Posterior vena cava (tissue), 2 donors: ENCODE measurements at places on chromosomes 12 and 14. TPM values are rescaled to one million over a fixed set of nuclear protein-coding genes. Genes with fewer than 3 reads are reported as not detected.
A peak's percentile ranks its signal among the peaks of the same experiment; 100 is the strongest.

Gene JDP2
- 54.8 TPM for total RNA-seq

Gene CLMN
- total RNA-seq: 9.4 TPM

Gene NXPH4
- 0.24 TPM for total RNA-seq

Gene HCAR2
- total RNA-seq: not detected

Gene NAA25
- 22.8 TPM for total RNA-seq

Gene ZNF410
- total RNA-seq: 39.2 TPM

Gene TSPAN11
- 2.7 TPM for total RNA-seq

Gene RAD9B
- total RNA-seq: 1.3 TPM

Gene NFKBIA
- 87.1 TPM for total RNA-seq

DNA sequence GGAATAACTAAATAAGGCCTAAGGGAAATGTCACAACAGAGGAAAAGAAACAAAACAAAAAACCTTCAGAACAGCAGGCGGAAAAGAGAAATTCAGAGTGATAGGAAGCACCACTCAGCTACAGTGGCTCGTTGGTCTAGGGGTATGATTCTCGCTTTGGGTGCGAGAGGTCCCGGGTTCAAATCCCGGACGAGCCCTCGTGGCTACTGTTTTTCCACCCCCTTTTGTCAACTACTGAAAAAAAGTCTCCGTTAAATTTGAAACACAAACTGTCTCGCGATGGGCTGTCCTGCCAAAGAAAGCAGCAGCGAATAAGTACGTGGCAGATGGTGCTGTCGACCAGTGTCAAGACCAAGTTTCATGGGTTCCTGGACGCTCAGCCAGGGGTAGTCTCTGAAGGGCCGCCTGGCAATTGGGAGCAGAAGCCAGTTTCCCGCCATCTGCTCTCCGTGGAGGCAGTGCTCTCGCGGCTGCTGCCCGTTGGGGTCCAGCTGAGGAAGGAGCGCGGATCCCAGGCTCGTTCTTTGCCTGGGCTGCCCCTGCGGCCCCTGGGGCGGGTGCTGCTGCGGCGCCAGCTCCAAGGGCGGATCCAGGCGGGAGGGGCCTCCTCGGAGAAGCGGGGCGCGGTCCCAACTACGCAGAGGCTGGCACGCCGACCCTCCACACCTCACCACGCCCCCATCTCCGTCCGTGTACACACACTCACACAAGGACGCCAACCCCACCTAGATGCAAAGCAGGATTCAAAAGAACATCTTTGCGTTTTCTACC is at the start of gene RNASE4:
RNASE4 (plus strand) TSS at position 670 of the 771 bp plus-strand sequence. CDS start 14,812 bp downstream, outside the sequence.
- peak; percentile 94 for DNase-seq

- no peak for DNase-seq
These were observed 504.9 kb upstream of the CCDC196 start for GRCh38 chr14:65981192-65981843.

GRCh38 chr14:85415015-85415712 is 114.8 kb upstream of the FLRT2 start:
- DNase-seq: peak; percentile 70

- no peak for DNase-seq
These were observed 214.9 kb downstream of the CNTN1 start for GRCh38 chr12:40907115-40907527.

- no peak for DNase-seq
These were observed 1.2 kb downstream of the GSC start for GRCh38 chr14:94768521-94769390.

GRCh38 chr12:81819991-81820633 is 61.0 kb upstream of the PPFIA2 start:
- no peak for DNase-seq

- no peak for DNase-seq
These were observed 587 bp upstream of the C12orf75 start for GRCh38 chr12:105329926-105330282.

- DNase-seq: no peak
These were observed 109.9 kb downstream of the RIMBP2 start for GRCh38 chr12:130606231-130606630.

GRCh38 chr14:40394634-40395340 is 962.6 kb upstream of the FBXO33 start:
- DNase-seq: no peak

DNA sequence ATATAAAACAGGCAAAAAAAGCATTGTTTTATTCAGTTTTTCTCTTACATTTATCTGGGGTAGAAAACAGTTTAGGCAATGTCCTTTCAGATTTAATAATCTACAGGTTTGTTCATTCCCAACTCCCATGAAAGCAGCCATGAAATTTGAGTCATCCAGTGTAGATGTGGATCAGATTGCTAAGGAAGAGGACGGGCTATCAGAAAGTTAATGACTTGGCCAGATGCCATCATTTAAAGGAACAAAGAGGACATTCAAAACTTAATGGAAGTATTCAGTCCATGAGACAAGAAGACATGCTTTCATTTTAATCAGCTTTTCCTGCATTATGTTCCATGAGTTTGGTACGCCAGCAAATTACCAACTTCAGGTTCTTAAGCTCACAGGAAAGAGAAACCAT is 31.1 kb upstream of the POC1B start:
- no peak for DNase-seq

DNA sequence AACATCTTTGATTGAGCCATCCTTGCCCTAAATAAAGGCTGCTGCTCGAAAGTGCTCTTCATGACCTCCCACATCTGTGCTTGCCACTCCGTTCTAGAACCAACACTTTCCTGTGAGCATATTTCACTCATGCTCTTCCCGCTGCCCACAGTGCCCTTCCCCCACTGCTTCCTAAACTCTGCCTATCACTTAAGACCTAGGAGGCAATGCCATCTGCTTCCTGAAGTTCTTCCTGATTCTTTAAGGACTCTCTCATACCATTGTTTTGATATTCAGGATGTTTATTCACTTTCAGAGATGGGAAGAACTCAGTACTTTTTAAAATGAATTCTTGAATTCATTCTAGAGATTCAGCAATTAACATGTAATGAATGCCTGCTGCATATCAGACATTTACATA is 49.9 kb downstream of the ZFYVE21 start:
- DNase-seq: no peak

GRCh38 chr14:99966912-99967311 is 98.3 kb upstream of the EVL start:
- DNase-seq: no peak

GRCh38 chr14:35855876-35856481 is 29.8 kb downstream of the BRMS1L start:
- DNase-seq: no peak

DNA sequence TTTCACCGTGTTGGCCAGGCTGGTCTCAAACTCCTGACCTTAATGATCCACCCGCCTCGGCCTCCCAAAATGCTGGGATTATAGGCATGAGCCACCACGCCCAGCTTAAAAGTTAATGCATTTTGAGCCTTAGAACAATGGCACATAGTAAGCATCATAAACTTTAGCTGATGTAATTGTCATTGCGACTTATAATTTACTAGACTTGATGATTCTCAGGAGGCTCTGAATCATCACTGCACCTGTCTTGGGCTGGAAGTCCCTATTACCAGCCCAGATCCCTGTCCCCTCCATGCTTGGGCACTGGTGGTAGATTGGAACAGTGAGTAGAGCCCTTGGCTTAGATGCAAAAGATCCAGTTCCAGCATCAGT is 26.1 kb downstream of the KMT5A start:
- no peak for DNase-seq

DNA sequence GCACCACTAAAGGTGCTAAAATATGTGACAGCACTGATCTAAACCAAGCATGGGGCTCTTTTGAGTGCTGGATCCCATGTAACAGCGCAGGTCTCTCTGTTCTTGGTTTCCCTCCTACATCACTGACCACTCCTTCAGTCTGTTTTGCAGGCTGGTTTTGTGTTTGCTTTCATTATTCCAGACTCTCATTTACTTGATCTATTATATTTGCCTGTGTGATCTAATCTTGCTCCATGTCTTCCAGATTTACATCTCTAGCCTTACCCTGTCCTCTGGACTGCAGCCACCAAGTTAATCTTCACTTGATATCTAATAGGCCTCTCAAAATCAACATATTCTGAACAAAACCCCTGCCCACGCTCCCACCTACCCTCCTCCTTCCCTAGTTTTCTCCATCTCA is 8.6 kb downstream of the GLIPR1 start:
- DNase-seq: no peak

DNA sequence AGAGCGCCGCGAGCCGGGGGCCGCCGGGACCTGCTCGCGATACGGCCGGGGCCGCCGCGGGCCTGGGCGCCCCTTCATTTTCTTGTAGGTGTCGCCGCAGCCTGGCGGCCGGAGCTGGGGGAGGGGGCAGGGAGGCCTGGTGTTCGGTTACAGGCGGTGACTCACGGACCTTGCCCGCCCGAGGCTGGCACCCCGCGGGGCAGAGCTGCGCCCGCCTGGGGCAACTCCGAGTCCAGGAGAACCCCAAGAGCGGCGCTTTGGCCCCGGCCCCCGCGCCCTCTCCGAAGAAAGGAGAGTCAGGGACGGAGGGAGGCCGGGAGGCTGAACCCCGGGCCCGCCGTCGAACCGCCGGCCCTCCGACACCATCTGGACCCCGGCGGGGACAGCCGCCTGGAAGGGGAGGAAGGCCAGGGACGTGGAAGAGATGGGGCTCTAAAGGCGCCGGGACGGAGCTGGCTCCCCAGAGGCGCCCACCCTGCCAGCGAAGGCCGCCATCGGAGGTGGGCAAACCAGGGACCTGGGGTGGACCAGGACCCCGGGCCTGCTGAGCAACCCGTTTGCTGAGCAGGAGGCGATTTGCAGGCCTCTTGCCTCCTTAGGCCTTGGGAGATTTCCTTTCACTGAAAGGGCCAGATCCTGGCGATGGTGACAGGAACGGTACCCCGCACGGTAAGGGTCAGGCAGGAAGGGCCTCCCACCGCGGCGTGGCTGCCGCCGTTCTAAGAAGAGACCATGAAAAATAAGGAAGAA is 843 bp upstream of the NUAK1 start:
- peak; percentile 93 for DNase-seq

GRCh38 chr12:112008918-112009317 is 4.0 kb downstream of the TMEM116 start:
- no peak for DNase-seq

GRCh38 chr12:70247653-70248199 is 4.5 kb downstream of the CNOT2 start:
- no peak for DNase-seq

DNA sequence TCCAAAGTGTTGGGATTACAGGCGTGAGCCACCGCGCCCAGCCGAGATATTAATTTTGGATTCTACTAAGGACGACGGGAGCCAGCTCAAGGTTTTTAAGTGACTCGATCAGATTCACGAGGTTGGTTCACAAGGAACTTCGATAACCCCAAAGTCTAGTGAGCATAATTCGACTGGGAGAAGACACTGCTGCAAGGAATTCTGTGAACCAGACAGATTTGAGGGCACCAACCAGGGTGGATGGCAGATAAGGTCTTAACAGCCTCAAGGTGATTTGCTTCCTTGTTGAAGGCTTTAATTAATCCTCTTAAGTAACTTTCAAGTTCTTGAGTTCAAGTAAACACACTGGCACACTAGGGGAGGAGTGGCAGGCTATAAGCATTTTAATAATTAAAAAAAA is 1.1 kb upstream of the KLHDC2 start:
- no peak for DNase-seq

- no peak for DNase-seq
These were observed 6.9 kb downstream of the CCDC197 start for GRCh38 chr14:94004015-94004414.

DNA sequence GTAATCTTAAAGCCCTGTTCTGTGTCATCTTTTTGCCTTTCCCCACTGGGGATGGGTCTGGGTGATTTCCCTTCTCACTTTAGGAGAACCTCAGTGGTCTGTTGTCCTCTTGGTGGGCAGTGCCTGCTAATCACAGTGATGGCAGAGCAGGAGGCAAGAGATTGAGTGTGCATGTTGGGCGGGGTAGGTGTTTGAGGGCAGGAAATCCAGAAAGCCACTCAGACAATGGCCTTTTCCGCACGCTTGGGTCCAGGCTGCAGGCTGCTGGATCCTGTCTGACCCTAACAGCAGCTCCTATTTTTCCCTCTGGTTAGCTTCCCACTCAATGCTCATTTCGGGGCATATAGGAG is 13.7 kb upstream of the ITGA5 start:
- DNase-seq: no peak

- no peak for DNase-seq
These were observed 138.3 kb downstream of the KSR2 start for GRCh38 chr12:117830471-117830870.

- no peak for DNase-seq
These were observed 6.1 kb downstream of the CCDC184 start for GRCh38 chr12:48189331-48190125.

- DNase-seq: no peak
These were observed 246.2 kb upstream of the NPAS3 start for GRCh38 chr14:32692441-32692840.

DNA sequence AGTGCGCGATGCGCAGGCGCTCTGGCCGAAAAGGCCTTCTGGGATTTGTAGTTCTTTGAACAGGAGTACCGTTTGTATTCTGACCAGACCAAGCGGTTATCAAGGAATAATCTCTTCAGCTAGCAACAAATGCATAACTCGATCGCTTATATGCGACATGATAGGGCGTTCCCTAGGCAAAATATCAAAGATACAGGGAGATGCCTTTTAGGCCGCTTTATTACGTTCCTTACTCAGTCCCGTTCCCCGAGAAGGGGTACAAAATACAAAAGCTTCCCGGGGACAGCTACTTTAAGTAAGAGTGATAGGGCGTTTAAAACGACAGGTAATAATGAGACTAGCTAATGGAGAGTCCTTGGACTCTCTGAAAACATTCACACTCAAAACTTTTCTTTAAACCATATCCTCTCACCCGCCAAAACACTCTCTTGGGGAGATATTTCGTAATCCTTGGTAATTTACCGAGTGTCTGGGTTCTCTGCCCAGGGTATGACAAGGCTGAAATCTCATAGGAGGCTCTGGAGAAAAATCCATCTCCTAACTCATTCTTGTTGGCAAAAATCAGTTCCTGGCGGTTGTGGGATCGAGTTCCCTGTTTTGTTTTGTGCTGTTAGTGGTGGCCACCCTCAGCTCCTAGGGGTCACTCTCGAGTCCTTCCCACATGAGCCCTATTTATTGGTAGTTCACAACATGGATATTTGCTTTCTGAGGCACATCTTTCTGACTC is 412 bp upstream of the SNW1 start:
- no peak for DNase-seq

DNA sequence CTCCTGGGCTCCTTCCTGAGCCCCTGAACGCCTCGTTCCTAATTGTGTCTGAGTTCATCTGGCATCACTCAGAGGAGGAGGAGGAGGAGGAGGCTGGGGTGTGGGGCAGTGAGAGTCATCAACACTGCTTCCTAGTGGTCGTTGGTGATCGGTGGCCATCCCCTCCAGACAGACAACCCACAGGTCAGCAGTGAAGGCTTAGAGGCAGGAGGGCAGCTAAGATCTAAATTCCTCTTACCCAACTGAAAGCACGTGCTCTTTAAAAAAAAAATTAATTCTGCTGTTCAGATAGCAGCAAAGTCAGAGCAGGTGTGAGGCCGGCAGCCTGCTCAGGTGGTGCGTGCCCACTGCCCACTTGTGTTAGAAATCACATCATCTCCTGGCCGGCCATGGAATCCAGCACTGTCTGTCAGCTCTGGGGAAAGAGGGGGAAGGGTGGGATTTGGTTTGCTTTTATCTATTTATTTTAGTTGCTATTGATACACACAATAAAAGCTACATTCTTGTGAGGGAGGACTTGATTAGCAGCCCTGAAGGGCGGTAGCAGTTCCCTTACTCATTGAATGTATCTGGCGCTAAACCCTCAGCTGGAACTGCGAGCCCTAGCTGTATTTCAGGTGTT is 46.6 kb downstream of the PPP2R5C start:
- DNase-seq: no peak

GRCh38 chr12:291153-291723 is 28.6 kb upstream of the SLC6A13 start:
- DNase-seq: no peak
